ENCODE measurements at places on chromosomes 2 and 18.

GRCh38 chr2:121333231-121333630, 48.2 kb upstream of the TFCP2L1 start:
- DNase-seq, result no peak

DNA sequence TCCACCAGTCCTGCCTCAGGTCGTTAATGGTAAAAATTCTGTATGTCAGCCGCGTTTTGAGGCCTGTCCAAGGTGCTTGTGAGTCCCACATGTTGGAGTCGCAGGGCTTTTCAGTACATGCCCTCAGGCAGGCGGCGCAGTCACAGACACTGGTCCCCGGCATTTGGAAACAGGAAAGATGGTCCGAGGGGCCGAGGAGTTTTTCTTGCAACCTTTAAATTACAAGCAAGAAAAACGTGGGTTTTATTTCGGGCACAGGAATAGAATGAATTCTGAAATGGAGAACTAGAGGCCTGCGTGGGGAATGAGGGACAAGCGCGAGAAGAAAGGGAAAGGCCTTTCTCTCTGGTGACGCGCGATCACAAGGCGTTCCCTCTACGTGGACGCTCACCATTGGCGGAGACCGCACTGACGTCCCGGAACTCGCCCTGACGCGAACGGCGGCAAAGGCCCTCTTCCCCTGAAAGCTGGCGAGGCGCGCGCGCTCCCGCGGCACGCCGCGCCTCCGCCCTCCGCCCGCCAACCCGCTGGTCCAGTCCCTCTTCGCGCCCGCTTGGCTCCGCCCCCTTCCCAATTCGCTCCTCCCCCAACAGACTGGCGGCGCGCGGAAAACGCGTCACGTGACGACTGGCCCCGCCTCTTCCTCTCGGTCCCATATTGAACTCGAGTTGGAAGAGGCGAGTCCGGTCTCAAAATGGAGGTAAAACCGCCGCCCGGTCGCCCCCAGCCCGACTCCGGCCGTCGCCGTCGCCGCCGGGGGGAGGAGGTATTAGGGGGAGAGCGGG, at the start of gene HNRNPA3:
HNRNPA3 (plus strand) TSS at position 689 of the 785 bp plus-strand sequence; CDS start at position 695, 6 bp downstream.
- peak; percentile 100 for DNase-seq

GRCh38 chr18:63213331-63213900, 106.2 kb downstream of the BCL2 start:
- no peak for DNase-seq

GRCh38 chr2:33073018-33073417, 126.3 kb downstream of the LTBP1 start:
- DNase-seq, result no peak

- DNase-seq, result no peak
Observed at GRCh38 chr2:20585710-20586594, 64.9 kb downstream of the HS1BP3 start.

DNA sequence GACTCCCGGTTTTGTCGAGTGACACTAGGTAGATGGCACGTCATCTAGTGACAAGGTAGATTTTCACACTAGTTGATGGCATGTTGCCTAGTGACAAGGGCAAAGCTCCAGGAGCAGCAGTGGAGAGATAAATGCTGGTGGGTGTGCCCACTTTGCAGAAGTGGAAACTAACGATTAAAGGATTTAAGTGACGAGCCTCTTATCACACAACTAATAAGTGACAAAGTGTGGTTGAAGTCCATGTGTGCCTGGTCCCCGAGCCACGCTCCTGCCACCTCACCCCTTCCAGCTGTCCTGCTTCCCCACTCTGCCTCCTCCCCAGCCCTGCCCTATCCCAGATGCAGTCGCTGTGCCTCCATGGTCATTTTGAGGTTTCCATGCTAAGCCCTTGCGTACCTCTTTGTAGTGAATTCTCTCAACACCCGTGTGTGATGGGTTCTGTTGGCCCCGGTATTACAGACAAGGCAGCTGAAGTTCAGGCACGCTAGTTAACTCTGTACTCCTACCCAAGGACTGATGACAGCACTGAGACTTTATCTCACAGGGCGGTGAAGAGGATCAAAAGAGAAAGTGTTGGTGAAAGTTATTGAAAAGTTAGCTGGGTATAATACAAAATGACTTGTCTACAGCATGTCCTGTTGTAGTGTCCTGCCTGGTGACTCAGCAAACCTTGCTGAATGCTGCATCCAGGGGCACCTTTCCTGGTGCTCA, 113.4 kb upstream of the GLI2 start:
- no peak for DNase-seq

- DNase-seq, result no peak
Observed at GRCh38 chr18:47993409-47993808, 63.0 kb upstream of the SMAD2 start.

- no peak for DNase-seq
Observed at GRCh38 chr2:15721411-15722067, 129.9 kb downstream of the DDX1 start.

DNA sequence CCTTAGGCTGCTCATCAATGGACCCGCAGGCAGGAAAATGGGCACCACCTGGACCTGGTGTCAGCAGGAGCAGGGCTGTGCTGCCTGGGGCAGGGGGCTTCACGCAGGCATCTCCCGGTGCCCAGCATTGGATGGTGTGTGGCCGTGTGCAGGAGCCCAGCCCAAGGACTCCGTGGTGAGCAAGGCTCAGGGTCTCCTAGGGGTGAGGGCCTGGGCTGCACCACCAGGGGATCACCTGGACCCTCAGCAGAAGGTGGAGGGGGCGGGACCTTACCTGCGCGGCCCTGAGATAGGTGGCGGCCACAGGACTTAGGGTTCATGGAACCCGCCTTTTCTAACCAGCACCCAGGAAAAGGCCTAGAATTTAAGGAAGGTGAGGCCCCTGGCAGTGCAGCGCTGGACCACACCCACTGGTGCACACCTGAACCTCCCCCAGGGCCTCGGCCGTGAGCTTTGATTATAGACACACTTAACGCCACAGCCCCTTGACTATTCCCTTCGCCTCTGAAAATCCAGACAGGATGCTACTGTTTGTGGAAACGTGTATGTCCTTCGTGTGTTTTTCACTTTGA, 89.0 kb downstream of the TMEM18 start:
- no peak for DNase-seq

GRCh38 chr18:55737781-55738468, 149.9 kb upstream of the TCF4 start:
- DNase-seq, result no peak

- no peak for DNase-seq
Observed at GRCh38 chr2:26555246-26556133, 77.6 kb upstream of the OTOF start.

- no peak for DNase-seq
Observed at GRCh38 chr2:238875101-238875470, 27.2 kb downstream of the TWIST2 start.

- no peak for DNase-seq
Observed at GRCh38 chr2:134041877-134042276, 212.0 kb upstream of the MGAT5 start.

All from T-cell (primary cell).